Spinal cord (tissue), 10 donors: ENCODE measurements at places on chromosomes 3 and 15.
A peak's percentile ranks its signal among the peaks of the same experiment; 100 is the strongest.

GRCh38 chr15:85579957-85580694 is 199.7 kb downstream of the AKAP13 start:
- DNase-seq = no peak

DNA sequence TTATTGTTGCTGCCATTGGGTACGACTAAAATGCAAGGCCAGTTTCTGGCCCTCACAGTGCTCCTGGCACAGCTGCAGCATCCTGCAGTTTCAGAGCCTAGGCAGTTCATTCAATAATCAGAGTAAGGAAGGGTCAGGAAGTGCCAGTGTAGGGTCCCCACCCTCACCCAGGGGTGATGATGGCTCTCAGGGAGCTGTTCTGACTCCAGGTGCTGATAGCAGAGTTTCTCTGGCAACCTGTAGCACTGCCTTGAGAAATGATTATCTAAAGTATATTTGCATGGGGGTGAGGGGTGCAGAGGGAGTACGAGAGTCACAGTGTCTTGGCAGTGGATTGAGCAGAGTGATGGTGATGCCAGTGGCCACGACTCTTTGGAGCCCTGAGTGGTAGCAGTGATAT is 15.5 kb upstream of the IL16 start:
- no peak for DNase-seq

- no peak for DNase-seq
These were observed 262.1 kb upstream of the TBL1XR1 start for GRCh38 chr3:177459401-177459800.

- no peak for DNase-seq
These were observed 202.8 kb downstream of the FMN1 start for GRCh38 chr15:32991619-32992111.

DNA sequence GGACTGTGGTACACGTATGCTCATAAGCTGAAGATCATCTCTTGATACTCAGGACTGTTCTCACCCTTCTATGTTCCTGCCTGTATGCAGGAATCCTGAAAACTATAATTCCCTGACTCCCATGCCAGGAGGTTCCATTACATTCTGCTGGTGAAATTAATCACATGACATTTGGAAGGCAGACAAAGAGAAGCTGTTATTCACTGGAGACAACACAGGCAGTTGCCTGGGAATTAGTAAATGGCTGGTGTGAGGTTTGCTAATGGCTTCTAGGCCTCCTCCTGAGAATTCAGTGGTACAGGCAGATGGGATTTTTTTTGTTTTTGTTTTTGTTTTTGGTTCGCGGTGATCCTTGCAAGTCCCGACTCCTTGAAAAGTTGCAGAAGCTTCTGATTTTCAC is 91.4 kb downstream of the CTNNB1 start:
- no peak for DNase-seq

GRCh38 chr3:157369727-157370421 is 66.8 kb upstream of the PTX3 start:
- peak; percentile 6 for DNase-seq
